ENCODE measurements at places on chromosomes 4 and X.

- no peak for DNase-seq
Measured at GRCh38 chrX:10932842-10933440, 178.2 kb upstream of the HCCS start.

DNA sequence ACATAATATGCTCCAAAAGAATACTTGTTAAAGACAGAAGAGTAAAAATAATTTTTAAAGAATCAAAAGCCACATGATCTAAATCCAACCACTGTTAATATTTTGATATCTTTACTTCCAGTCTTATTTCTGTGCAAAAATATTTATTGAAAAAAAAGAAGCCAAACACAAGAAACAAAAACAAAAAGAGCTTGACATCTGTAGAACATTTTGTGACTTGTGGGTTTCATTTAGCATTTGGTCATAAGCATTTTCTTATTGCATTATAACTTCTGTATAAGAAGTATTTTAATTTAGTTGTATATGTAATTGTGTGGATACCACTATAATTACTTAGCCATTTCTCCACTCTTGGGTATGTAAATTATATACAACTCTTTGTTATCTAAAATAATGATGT is 63.1 kb downstream of the DIPK2B start:
- DNase-seq, result no peak

GRCh38 chrX:131792789-131793462 is 230.2 kb upstream of the STK26 start:
- DNase-seq, result no peak

- DNase-seq, result no peak
Measured at GRCh38 chrX:9953396-9953795, 13.8 kb upstream of the CLDN34 start.

DNA sequence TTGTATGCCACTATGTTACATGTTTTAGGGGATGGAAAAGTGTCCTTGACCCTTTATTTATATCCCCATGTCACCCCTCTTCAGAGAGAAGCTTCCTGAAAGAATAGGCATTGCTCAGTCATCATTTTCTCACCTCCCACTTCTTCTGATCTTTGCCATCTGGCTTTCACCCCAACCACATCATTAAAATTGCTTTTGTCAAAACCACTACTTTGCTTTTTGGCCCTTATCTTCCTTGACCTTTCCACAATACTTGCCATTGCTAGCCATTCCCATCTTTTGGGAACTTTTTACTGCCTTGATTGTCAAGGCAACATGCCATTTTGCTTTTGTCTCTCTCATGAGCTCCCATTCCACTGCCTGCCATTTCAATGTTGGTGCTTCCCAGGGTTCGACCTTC is 14.9 kb upstream of the FAM9B start:
- DNase-seq, result no peak

DNA sequence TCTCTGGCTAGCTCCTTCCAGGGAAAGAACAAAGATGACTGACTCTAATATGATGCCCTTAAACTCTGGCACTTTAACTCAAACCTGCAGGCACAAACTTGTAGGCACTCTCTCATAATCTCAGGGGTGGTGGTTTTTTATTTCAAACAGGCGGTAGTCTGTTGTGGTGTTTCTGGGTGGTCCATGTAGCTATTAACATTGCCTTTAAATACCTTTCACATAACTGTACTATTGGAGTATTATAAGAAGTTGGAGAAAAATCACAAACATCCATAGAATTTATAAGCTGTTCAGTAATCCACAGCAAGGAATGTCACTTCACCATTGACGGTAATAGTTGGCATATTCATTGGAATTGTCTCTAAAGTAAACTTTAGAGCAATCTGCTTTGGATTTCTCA is 204.2 kb upstream of the PDE5A start:
- DNase-seq, result no peak

GRCh38 chr4:26141051-26141721 is 179.6 kb upstream of the RBPJ start:
- no peak for DNase-seq

DNA sequence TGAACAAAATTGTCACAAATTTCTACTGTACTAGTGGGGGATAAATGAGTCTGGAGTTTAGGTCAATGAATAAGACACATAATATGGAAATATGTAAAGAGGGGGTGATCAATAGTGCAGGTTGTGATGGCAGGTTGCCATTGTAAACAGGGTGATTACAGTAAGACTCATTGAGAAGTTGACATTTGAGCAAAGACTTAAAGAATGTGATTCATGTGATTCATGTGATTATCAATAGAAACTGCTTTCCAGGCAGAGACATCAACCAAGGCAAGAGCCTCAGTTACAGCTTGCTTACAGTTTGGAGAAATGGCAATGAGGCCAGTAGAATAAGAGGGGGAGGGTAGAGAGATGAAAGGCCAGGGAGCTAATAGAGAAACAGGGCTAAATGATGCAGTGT is 45.8 kb upstream of the GIMD1 start:
- no peak for DNase-seq

DNA sequence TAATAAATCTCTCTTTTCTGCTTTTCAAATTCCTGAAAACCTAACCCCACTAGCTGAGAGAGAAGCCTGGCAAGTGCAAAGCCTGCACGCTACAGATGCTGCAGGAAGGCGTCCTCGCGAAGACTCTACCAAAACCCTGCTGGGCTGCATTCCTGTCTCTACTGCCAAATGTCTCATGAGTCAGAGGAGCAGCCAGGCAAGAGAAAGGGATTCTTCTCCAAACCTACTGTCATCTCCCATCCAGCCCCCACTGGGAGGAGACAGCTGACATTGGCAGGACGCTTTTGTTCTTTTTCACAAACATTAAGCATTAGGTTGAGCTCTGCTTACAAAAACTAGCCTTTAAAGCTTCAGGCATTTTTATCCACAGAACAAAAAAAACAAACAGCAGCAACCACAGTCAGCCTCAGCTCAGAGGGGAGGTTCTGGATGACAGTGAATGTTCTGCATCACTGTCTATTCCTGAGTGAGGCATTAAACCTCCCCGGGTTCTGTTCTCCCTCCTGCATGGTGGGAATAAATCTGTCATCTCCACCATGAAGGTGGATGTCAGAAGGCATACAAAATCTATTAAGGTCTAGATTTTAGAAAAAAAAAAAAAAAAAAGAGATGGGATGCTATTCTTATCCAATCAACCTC is 18.0 kb downstream of the CRMP1 start:
- no peak for DNase-seq

DNA sequence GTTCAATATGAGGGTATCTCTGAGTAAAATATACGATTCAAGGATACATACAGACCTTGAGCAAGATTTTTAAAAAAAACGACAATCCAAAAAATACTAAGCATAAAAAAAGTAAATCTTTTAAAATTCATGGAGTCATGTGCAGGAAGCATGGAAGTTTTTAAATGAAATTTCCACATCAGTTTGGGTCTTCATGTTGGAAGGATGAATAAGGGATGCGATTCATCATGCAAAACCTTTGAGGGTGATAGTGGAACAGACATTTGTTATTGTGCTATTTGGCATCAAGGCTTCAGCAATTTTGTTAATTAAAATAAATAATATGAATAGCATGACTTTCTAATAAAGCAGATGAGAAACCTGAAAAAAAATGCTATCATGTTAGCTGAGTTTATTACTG is 815.0 kb upstream of the PCDH10 start:
- DNase-seq, result no peak

- DNase-seq, result no peak
Measured at GRCh38 chrX:51899741-51900140, 6.3 kb downstream of the MAGED1 start.

- DNase-seq, result no peak
Measured at GRCh38 chrX:47854474-47854873, 17.8 kb downstream of the ZNF81 start.

GRCh38 chrX:151513472-151513871 is 50.0 kb upstream of the PASD1 start:
- no peak for DNase-seq

GRCh38 chrX:39497702-39498265 is 600.0 kb downstream of the BCOR start:
- DNase-seq, result no peak

GRCh38 chr4:162461952-162462351 is 298.2 kb upstream of the FSTL5 start:
- DNase-seq, result no peak

DNA sequence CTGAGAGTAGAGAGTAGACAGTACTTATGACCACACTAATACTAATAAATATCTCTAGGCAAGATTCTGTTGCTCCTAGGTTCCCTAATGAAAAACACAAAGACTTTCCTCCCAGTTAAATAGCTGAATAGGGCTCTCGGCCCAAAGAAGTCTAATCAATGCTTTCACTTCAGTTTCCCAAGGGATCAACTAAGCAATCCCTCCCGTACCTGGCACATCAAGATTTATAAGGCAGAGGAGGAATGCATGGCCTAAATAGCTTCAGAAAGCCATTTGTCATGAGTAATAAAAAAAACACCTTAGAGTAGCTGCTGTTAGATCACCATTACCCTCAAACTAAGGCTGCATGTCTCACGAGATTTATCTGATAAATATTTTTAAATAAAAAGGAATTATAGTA is 56.8 kb upstream of the EXOC1L start:
- DNase-seq, result no peak

GRCh38 chrX:52261125-52261462 is 76.4 kb downstream of the MAGED4 start:
- no peak for DNase-seq

- DNase-seq, result no peak
Measured at GRCh38 chr4:172785613-172786012, 383.0 kb upstream of the GALNT7 start.

DNA sequence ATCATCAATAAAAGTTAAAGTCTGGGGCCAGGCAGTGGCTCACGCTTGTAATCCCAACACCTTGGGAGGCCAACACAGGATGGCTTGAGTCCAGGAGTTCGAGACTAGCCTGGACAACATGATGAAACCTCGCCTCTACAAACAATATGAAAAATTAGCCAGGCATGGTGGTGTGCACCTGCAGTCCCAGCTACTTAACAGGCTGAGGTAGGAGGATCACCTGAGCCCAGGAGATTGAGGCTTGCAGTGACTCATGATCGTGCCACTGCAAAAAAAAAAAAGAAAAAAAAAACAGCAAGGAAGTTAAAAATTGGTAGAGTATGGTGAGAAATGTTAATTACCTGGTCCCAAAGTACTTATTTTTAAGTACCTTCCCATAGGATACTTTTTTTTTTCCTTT is 27.5 kb downstream of the FBXW7 start:
- no peak for DNase-seq

- DNase-seq, result no peak
Measured at GRCh38 chr4:113049421-113050370, at the start of gene ANK2. ANK2 (plus strand) TSS chr4:113049653; CDS start chr4:113049729, 76 bp downstream.

- no peak for DNase-seq
Measured at GRCh38 chrX:25343060-25343459, 327.3 kb upstream of the ARX start.

DNA sequence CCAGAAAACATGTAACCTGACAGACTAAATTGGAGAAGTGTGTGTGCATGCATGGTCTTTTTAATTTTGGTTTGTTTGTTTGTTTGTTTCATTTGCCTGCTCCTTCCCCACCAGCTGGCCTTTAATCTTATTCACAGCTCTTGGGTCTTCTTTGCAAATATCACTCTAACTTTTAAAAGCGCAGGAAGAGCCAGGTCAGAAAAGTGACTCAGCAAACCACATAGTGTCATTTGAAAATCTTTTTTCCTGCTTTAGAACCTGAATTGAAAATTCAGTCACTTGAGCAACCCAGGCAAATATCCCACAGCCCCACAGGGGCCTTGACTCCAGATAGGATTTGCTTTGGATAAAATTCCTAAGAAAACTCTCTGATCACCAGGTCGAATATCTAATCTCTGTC is 4.6 kb downstream of the TMEM255A start:
- no peak for DNase-seq

GRCh38 chr4:94924566-94924965 is 166.8 kb downstream of the BMPR1B start:
- no peak for DNase-seq

- no peak for DNase-seq
Measured at GRCh38 chr4:76950956-76951671, 1.6 kb downstream of the SEPTIN11 start.

DNA sequence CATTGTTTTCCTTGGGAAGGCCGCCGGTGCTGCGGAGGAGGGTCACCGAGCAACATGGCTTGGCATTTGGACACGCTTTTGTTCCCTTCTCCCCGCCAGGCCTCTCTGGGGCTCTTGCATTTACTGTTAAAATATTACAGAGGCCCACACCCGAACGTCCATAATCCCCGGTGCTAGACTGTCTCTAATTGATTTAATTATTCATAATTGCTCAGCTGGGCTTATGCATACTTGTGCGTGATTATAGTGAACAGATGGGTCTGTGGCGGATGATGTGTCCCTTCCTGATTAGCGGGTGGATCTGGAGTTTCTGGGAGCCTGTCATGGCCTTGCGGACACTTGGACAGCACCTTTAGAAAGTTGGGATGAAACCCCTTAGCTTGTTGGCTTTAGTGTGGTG is 100.2 kb upstream of the MSX1 start:
- no peak for DNase-seq

- no peak for DNase-seq
Measured at GRCh38 chr4:42519803-42520417, 122.6 kb downstream of the SHISA3 start.

All from left forelimb (tissue), 1 donor.